ENCODE measurements at places on chromosomes 6 and 20.

- DNase-seq, result no peak
Observed at GRCh38 chr6:147740916-147741315, 232.4 kb downstream of the SAMD5 start.

DNA sequence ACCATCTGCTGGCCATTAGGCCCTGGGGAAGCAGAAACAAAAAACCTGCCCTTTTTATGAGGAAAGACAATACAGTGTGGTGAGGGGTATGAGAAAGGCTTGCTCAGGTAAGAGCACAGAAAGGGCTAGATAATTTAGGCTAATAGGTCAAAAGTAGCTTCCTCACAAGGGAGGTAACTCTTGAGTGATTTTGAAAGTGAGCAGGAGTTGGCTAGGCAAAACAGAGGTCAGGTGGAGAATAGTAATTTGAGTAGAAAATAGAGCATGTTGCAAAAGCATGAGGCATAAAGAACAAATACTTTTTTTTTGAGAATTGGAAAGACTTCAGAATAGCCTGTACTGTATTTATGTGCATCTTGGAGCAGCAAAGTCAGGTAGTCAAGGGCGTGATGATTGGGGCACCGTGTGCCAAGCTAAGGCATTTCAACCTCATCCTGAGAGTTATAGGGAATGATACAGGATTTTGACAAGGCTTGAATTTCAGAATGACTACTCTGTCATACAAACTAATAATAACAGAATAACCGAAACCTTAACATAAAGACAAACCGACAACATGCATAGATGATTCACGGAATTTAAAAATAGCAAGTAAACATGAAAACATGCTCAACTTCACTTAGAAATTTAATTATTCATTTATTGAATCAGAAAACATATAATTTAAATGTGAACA, 123.0 kb upstream of the ENPP5 start:
- peak; percentile 46 for DNase-seq

DNA sequence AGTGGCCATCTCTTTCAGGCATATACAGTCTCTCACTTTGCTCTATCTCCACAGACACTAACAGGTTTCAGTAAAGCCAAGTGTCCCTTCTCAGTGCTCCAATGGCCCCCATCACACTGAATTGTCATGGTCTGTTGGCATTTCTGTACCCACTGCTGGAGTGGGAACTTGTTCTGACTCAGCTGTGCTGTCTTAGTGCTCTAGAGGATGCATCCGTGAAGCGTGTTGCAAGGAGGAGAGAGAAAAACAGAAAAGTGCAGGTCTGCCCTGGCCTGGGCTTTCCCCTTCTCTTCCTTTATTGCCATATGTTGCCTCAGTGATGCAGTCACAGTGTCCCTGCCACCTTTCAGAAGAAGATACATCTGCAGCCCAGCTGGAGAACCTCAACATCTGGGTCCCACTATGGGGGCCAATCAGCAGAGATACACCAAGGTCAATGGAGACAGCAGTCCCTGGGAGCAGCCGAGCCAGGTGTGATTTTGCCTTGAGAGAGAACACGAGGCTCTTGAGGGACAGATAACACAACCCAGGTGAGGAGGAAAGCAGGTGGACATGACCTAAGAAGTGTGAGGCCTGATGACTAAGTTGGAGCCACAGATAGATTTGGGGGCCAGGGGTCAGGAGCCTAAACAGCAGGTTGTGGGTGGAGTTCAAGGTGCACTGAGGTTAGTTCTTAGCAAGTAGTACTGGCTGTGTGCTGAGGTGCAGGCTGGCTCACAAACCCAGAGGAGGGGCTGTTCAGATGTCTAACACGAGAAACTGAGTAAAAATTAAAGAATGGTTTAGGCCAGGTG, 5.6 kb upstream of the PLCG1 start:
- DNase-seq, result no peak

- no peak for DNase-seq
Observed at GRCh38 chr6:132902901-132903300, 88.5 kb downstream of the RPS12 start.

- no peak for DNase-seq
Observed at GRCh38 chr6:134060491-134061106, 8.2 kb upstream of the SLC2A12 start.

GRCh38 chr20:60895363-60896079, 356.5 kb upstream of the CDH4 start:
- DNase-seq, result no peak

DNA sequence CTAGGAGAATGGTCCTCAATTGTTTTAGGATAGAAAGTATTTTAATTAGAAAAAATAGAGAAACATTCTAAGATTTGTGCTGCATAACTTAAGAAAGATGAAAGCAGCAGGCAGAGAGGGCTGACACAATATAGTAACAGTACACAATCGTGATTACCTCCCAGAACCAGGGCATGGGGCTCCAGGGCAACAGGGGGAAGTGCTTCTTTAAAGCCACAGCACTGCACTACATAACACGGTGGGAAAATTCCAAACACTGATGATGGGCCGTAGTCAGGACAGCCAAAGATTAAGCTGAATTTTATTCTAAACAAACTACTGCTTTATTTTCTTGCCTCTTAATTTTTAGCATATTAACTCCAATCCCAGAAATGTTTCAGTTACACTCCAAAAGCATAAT, 14.4 kb downstream of the EXOC2 start:
- DNase-seq, result no peak

GRCh38 chr6:169725125-169726048, 1.1 kb upstream of the PHF10 start:
- no peak for DNase-seq

- no peak for DNase-seq
Observed at GRCh38 chr6:168789699-168790098, 348.7 kb downstream of the SMOC2 start.

DNA sequence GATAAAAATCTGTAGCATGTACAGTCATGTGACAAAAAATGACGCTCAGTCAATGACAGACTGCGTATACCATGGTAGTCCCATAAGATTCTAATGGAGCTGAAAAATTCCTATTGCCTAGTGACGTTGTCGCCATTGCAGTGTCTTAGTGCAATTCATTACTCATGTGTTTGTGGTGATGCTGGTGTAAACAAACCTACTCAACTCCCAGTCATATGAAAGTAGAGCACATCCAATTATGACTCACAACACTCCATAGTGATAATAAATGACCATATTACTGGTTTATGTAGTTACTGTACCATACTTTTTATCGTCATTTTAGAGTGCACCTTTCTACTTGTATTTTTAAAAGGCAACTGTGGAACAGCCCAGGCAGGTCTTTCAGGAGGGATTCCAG, 45.0 kb downstream of the TFAP2A start:
- DNase-seq, result no peak

GRCh38 chr6:5424726-5425125, 163.4 kb downstream of the FARS2 start:
- DNase-seq, result no peak

GRCh38 chr20:53048387-53048786, 76.2 kb downstream of the TSHZ2 start:
- DNase-seq, result no peak

DNA sequence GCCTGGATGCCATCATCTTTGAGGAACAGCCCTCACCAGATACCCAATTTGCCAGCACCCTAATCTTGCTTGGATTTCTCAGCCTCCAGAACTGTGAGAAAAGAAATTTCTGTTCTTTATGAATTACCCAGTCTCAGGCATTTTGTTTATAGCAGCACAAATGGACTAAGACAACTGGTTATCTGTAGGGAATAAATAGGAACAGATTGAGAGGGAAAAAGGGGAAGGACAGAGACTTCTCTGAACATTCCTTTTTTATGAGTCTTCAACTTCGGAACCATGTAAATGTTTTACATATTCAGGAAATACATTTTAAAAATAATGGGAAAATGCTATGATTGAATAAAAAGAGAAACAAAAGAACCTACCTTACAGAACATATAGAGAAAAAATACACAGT, 20.9 kb downstream of the KCTD20 start:
- DNase-seq, result no peak

- no peak for DNase-seq
Observed at GRCh38 chr6:28985462-28986164, 19.5 kb downstream of the ZNF311 start.

- peak; percentile 66 for DNase-seq
Observed at GRCh38 chr6:158131926-158132325, 36.1 kb downstream of the SERAC1 start.

DNA sequence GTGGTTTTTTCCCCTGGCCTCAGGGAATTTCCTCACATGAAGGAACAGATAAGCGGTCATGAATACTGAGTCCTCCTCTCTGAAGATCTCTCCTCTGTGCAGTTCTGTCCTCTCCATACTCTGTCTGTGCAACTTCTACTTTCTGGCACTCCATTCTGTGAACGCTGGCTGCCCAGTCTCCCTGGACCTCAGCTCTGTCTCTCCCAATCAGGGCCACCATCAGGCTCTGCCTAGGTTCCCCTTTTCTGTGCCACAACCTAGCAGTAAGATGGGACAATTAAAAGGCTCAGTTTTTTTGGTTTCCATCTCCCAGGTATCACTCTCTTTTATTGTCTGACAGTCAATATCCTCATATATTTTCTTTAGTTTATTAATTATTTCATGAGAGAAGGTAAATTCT, 4.8 kb upstream of the ADGB start:
- DNase-seq, result peak; percentile 45

GRCh38 chr6:122020588-122021264, 378.7 kb upstream of the HSF2 start:
- DNase-seq, result no peak

DNA sequence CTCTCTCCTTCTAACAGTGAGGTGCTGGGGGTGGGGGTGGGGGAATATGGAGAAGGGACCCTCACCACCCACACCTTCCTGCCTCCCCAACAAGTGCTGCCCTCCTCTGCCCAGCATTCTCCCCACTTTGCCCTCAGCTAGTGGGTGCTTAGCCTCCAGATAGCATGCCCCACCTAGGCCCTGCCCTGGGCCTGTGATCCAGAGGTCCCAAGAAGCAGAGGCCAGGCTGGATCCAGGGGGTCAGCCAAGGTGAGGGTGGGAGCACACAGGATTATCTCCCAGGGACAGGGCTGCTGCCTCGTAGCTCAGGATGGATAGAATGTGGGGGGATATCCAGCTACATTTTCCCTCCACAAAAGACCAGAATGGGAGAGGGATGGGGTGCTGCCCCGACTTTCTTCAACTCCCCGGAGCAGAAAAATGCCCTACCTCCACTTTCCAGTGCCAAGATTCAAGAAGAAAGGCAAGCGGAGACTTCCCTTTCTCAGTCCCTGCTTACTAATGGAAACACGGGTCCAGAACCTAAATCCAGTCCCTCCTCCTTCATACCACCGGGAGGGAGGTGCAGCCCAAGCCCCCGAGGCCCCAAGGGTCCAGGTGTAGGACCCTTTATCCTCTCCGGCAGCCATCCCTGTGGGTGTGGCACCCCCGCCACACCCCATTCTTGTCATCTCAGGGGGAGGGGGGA, 987 bp downstream of the ADISSP start:
- no peak for DNase-seq

DNA sequence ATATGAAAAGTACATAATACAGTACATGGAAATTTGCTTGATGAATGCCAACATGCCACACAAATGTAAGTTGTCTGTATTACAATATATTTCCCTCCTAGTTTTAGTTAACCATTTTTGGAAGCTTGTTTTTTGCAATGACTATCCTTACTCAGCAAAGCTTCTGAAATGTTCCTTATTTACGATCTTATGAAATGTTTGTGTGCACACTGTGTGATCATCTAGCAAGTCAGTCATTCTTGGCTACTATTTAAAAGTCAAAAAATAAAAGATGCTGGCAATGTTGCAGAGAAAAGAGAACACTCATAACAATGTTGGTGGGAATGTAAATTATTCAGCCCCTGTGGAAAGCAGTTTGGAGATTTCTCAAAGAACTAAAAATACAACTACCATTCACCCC, 33.8 kb downstream of the SUMO4 start:
- no peak for DNase-seq

GRCh38 chr6:83613378-83613777, 95.5 kb downstream of the SNAP91 start:
- no peak for DNase-seq

DNA sequence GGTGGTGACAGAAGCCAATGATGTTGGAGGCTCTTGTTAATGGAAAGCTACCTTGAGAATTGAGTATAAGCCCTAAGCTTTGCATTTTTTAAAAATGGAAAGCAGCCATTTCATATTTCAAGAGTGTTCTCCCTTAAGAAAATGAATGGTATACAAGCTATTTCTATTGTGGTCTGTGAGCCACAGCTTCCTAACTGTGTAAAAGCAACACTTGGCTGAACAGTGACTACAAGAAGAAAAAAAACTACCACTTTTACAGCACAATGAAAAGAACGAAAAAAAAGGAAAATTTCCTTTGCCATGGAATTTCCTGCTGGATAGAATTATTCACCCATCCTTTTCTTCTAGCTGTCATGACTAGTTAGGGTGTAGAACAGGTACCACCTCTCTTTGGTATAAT, 397.1 kb upstream of the BTBD3 start:
- DNase-seq, result no peak

DNA sequence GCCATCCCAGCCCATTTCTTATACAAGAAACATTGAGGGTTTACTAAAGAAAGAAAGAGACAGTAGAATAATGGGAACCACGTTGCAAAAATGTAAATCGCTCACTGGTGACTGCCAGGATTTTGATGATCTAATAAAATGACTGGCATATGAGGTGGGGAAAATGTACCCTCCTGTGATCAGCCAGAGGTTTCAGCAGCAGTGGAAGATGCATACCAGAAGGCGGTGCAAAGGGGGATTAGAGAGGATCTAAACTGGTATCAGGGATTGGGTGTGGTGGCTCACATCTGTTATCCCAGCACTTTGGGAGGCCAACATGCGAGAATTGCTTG, 60.8 kb upstream of the DDR1 start:
- no peak for DNase-seq

DNA sequence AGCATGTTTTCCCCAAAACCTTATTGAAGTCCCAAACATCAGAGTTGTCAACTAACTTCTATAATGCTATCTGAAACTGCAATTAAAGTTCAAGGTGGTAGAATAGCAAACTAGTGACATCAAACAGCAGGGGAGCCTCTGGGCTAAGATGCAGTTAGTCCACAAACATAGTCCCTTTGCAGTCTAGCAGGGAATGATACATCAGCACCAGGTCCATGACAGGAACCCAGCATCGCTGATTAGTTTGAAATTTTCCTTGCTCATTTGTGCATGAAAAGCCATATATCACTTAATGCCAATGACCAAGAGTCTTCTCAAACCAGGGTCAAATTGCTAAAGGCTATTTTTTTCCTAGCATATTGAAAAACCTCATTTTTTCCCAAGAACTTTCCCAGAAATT, 145.3 kb downstream of the HIVEP2 start:
- no peak for DNase-seq
